NCI-H446 (cell line): ENCODE measurements at places on chromosomes 4 and X.

DNA sequence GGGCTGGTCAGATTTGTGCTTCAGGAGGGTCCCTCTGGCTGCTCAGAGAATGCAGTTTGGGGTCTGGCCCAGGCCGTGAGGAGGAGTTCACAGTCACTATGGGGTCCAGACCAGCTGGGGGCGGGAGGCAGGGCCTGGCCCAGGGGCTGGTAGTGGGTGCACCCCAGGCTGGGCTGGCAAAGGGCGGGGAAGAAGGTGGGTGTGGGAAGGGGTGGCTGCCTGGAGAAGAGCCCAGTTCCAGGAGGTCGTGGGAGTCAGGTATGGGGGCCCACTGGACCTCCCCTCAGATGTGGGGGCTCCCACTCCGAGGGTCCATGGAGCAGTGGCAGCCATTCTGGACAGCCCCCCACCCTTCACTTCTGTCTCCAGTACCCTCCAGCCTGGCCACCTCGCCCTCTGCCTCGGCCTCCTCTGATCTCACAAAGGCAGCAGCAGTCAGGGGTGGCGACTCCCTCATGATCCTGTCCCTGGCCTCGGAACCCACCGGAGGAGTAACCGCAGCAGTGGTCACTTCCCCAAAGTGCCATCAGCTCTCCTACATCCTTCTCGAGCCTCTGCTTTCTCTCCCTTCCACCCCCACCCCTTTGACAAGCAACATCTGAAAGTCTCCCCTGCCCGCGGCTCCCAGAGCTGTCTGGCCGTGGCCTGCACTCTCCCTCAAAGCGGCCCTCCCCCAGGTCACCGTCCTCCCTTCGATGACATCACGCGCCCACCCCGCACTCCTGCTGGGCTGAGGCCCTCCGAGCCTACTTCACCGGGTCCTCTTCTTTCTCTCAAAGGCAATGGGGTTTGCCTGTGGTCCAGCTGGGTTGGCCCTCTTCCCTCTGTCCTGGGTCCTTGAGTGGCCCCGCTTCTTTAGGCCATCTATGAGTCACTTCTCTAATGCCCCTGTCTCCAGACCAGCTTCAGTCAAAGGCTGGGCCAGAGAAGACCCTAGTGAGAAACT, 1.7 kb upstream of the SLC6A8 start:
- DNase-seq, result no peak

- DNase-seq, result peak; percentile 33
Measured at GRCh38 chrX:71998836-71999509, 88.3 kb downstream of the NHSL2 start.

DNA sequence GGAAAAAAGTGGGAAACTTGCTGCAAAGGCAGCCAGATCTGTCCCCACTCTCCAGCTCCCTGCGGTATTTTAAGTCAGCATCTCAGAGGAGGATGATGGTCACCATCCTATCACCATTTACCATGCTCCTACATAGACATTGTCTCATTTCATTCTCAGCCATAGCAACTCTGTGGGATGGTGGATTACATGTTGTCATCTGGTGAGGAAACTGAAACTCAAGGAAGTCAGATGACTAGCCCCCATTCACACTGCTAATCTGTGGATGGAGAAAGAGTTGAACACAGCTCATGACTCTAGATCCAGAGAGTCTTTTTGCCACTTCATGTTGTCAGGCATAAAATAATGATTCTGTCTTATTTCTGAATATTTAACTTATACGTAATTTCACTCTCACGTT, 323.5 kb downstream of the PTTG2 start:
- no peak for DNase-seq

GRCh38 chr4:25621027-25621930, 34.4 kb upstream of the SLC34A2 start:
- DNase-seq, result no peak

DNA sequence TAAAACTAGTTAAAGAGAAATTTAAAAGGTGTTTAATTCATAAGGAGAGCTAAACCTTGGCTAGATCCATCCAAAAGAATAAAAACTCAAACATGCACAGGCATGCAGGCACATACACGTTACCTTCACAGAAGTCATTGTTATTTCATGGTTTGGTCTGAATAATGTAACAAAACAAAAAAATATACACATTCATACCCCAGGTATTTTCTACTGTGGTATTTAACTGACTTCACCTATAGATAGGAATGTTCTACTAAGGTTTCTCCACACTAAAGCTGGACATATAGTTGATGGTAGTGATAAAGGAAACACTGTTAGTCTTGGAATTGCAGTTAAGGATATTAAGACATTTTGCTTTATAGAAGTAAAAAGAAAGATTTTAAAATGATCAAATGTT, 283.6 kb upstream of the PCDH10 start:
- DNase-seq, result no peak

- peak; percentile 1 for DNase-seq
Measured at GRCh38 chrX:106039920-106040319, 1.4 kb upstream of the SERPINA7 start.
